ENCODE measurements at places on chromosomes 11 and 22.

DNA sequence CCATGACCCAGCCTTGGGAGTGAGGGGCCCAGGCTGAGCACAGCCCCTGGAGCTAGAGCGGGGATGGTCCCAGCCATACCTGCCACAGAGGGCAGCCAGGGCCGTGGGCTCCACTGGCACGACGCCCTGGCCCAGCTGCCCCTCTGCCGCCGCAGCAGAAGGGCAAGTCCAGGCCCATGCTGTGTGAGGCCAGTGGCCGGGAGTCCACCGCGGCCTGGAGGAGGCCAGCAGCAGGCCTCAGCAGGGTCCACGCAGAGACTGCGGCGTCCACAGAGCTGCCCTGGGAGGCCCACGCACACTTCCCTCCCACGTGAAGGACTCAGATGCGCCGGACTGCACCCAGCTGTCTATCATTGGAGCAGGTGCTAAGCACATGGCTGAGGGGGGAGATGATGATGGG lies 23.5 kb downstream of the MOB2 start:
- DNase-seq, result no peak

GRCh38 chr11:64208086-64208795 lies 1.7 kb downstream of the FERMT3 start:
- no peak for DNase-seq

GRCh38 chr11:9385327-9385899 lies 961 bp downstream of the IPO7 start:
- DNase-seq, result no peak

DNA sequence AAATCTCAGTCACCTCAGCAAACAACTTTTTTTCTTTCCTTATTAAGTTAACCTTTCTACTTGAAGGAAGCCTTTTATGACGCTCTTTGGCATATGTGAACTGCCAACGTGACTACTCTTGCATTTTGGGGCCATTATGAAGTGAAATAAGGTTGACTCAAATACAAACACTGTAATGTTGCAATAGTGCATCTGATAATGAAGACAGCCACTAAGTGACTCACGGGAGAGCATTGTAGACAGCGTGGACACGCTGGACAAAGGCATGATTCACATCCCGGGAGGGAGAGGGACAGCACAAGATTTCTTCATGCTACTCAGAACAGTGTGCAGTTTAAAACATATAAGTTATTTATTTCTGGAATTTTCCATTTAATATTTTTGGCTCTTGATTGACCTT lies 560.8 kb downstream of the ETS1 start:
- no peak for DNase-seq

GRCh38 chr11:11279956-11280689 lies 72.9 kb downstream of the CSNK2A3 start:
- DNase-seq, result no peak

DNA sequence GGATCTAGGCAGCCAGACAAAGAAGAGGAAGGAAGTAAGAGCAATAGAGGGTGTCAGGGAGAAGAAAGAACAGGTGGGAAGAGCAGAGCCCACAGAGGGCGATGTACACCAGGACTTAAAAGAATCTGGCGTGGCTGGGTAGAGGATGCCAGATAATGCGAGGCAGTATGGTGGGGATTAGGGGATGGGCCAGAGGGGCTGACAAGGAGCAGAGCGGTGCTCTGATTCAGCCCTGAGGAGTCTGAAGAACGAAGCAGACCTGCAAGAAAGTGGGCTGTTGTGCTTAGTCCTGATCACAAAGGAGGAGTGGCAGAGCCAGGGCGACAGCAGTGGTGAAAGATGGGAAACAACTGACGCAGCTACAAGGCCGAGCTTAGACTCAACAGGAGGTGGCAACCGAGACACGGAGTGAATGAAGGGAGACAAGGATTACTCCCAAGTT lies 163.7 kb downstream of the LARGE1 start:
- no peak for DNase-seq

GRCh38 chr11:34755671-34756070 lies 134.8 kb downstream of the EHF start:
- DNase-seq, result no peak

- no peak for DNase-seq
Observed at GRCh38 chr11:116348226-116348625, 424.6 kb downstream of the BUD13 start.

DNA sequence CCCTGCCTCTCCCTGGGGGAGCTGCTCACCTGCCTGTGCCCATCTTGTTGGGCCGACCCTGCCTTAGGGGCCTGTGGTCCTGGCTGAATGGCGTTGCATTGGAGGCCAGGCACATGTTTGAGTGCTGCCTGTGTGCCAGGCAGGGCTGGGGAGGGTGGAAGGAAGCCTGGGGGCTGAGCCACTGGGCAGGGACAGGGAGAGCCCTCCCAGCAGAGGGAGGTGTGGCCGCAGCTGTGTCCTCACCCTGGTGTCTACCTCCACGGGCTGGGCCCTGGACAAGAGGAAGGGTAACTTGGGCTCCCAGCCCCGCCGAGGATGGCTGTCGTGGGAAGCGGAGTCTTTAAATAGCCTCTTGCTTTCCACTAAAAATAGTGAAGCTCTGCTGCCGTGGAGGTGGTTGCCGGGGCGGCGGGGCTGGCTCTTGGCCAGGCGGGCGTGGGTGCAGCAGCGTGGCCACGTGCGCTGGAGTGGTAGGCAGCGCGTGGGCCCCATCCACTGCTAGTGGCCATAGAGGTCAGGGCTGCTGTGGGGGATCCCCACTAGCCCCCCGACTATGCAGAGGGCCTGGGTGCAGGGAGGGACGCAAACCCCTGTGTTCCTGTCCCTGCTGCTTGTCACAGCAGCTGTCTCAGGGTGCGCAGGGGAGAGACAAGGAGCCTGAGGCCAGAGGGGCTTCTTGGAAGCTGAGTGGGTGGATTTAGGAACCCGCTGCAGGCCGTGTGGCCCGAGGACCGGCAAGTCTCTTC lies 6.2 kb downstream of the ZDHHC8 start:
- no peak for DNase-seq

- no peak for DNase-seq
Observed at GRCh38 chr11:94521684-94522083, 9.4 kb downstream of the C11orf97 start.

Data from T-cell (primary cell).